ENCODE measurements at places on chromosomes 11 and 22. TPM values are rescaled to one million over a fixed set of nuclear protein-coding genes. Genes with fewer than 3 reads are reported as not detected.
A peak's percentile ranks its signal among the peaks of the same experiment; 100 is the strongest.

DNA sequence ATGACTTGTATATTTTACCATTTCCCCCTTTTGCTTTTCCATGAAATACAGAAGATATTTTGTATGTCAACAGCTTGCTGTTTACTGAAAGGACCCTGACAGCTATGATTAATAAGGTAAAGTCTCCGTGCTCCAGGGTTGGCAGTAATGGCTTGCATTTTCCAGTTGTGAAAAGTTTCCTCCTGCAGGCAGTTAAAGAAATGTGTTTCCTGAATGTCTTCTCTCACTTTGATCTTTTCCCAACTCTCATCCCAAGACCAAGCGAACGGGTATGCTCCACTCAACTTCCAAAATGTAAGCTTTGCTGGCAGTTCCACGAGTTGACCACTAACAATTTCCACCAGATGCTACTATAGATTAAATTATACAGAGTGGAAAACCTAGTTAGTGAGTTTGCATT lies 8.9 kb downstream of the FIBIN start:
- DNase-seq: no peak

DNA sequence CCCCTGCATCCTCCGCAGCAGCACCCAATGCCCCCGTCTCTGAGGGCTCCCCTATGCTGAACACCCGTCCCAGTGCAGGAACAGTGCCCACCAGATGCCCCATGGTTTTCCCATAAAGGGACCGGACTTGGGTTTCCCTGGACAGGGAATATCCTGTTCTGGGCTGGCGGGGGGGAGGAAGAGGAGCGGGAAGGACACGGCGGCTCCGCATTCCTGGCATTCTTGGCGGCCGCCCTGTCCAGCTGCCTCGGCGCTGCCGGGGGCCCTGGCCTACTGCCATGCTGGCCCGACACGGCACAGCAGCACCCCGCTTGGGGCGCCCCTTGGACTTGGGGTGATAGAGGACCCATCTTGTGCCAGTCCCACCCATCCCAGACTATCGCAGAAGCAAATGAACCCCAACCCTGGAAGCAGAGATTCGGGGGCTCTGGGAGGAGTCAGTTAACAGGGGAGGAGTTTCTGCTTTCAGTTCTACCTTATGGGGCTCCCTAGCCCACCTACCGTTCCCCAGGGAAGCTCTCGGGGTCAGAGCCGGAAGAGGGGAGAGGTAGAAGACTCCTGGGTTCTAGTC lies 23.7 kb upstream of the CBX7 start:
- DNase-seq: peak; percentile 90

Gene DCHS1
- total RNA-seq: 4.4 TPM

GRCh38 chr22:43437871-43438475 lies 26.2 kb downstream of the MPPED1 start:
- no peak for DNase-seq

DNA sequence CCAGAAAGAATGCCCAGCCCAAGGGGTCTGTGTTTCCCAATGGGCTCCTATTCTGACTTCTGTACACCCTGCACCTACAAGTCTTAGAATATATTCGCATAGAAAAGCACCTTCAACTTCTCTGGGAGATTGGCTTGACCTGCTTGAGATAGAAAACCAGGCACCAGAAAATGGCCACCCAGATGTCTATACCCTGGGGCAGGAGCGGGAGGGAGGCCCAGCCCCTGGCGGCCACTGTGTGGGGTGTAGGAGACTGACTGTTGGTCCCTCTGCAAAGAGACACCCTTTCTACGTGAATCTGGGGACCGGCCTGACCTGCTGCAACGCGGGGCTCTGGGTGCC lies 8.5 kb downstream of the DENND6B start:
- DNase-seq: no peak
